ENCODE measurements at places on chromosomes 5 and 9. TPM values are rescaled to one million over a fixed set of nuclear protein-coding genes. Genes with fewer than 3 reads are reported as not detected.

- no peak for DNase-seq
These were observed 52.5 kb downstream of the AOPEP start for GRCh38 chr9:94779031-94779430.

DNA sequence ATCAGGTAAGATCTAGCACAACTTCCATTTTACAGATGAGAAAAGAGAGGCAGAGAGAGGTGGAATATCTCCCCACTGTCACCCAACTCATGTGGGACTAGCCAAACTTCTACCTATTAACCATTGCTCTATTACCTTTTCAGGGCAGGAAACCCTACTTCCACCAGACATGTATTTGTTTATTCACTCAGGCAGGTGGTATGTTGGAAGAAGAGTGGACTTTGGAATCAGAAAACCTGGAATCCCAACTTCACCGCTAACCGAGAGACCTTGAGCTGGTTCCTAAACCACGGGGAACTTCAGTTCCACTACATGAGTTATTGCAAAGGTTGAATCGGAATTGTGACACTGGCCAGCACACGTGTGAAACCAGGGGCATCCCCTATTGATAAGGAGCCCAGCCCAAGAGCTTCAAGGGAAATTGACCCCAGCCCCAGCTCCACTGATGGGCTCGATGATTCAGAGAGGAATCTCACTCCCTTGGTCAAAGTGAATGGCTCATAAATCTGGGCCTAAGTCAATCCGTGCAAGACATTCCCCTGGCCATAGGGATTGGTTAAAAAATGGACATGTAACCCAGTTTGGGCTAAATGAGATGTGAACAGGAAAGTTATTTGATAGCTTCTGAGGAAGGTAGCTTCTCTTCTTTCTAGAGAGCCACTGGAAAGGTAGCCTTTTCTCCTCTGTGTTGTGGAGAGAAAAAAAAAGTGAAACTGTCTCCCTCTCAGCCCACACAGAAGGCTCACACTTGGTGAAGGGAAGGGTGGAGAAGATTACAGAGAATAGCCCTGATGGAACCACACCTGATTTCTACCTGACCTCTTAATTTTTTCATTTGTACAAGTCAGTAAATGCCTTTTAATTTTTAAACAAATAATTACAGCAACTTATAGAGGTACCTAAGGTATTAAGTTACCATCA lies 5.5 kb upstream of the GLIS3 start:
- no peak for DNase-seq

DNA sequence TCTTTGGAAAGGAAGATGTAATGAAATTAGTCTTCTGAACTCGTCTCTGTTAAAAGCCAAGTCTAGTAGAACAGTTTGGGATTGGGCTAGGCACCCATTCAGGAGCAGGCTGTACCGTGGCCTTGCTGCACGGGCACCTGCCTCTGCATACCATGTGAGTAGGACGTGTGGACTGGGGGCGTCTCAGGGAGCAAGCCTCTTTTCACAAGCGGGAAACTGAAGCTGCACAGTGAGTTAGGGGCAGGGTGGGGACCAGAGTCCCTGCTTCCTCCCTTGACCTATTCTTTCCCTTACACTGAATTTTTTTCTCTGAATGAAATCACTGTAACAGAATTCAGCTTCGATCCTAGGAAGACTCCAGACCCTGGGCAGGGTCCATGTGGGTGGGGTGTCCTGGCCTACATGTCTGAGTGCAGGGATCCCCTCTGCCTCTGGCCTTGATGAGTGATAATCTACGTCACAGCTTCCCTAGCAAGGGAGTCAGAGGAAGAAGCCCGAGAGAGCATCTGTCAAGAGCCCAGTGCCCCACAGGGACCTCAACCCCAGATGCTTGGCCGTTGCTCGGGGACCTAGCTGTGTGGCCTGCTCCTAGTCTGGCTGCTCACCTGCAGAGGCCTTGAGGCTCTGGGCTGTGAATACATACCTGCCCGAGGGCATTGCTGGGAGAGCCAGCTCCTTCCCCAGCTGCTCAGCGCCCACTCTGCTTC lies 15.1 kb downstream of the PHF2 start:
- no peak for DNase-seq

The GABRA6 gene
- total RNA-seq = not detected

The CDC25C gene
- total RNA-seq = 22.5 TPM

Measured in neural crest cell (in vitro differentiated cells).